ENCODE measurements at places on chromosomes 1 and 21. TPM values are rescaled to one million over a fixed set of nuclear protein-coding genes. Genes with fewer than 3 reads are reported as not detected.

The SERTAD4 gene
- 5.4 TPM for polyA plus RNA-seq

DNA sequence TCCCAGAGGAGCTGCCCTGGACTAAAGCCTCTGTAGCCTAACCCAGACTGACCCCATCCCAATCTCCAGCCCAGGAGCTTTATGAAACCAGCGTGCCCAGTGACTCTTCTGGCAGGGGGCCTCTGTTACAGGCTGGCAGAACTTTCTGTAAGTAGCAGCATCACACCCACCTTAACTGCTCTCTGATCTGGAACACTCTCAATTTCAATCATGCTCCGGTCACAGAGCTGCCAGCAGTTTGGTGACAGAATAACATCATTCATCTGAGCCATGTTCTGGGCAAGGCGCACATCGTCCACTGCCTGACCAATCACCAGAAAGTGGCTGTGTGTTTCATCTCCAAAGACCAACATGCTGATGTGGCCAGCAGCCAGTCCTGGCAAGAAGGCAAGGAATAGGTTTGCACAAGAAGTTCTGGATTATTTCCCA lies 14.7 kb downstream of the ADCY10 start:
- DNase-seq, result no peak

The LCE1B gene
- not detected for polyA plus RNA-seq

GRCh38 chr21:44701023-44701400 lies 4.0 kb downstream of the KRTAP10-12 start:
- DNase-seq, result no peak

DNA sequence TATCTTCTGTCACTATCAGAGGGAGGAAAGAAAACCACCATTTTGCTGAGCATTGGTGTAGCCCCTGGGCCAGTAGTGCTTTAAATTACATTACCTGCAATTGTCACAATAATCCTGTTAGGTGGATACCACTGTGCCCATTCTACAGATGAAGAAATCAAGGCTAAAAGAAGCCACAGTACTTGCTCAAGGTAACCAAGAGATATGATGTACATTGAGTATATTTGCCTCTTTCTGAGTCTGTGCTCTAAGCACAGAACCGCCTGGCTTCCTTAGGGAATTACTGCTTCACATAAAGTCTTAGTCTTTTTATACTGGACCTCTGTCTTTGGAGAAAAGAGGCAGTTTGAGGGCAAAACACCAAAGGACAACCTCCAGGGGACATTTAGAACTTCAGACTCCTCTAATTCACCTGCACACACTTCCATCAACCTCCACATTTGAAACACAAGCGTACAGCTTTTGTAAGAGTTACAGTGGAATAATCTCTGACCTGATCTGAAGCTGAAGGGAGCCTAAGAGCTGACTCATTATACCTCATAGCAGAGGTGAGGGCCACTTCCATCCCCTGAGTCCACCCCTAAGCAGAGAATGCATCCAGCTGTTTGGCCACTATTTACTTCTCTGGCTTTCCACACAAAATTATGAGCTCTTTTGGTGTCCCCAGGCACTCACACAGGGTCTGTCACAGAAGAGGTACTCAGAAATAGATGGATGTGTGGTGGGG lies 61.8 kb downstream of the PLPP3 start:
- no peak for DNase-seq

- DNase-seq, result no peak
Observed at GRCh38 chr1:78289603-78290002, 201.2 kb upstream of the PTGFR start.

GRCh38 chr1:16173447-16174260 lies 17.8 kb upstream of the EPHA2 start:
- DNase-seq, result no peak

The INKA2 gene
- 61.5 TPM for polyA plus RNA-seq
